ENCODE measurements at places on chromosomes 6 and 20.

GRCh38 chr6:105179244-105180065 is at the start of gene POPDC3:
Gene POPDC3 (minus strand): TSS chr6:105180014. CDS start chr6:105161909, 18,105 bp downstream.
- no peak for DNase-seq

GRCh38 chr6:30211899-30212298 is 1.3 kb downstream of the TRIM26 start:
- no peak for DNase-seq

GRCh38 chr20:37379967-37380828 is 34.3 kb downstream of the SRC start:
- DNase-seq = no peak

DNA sequence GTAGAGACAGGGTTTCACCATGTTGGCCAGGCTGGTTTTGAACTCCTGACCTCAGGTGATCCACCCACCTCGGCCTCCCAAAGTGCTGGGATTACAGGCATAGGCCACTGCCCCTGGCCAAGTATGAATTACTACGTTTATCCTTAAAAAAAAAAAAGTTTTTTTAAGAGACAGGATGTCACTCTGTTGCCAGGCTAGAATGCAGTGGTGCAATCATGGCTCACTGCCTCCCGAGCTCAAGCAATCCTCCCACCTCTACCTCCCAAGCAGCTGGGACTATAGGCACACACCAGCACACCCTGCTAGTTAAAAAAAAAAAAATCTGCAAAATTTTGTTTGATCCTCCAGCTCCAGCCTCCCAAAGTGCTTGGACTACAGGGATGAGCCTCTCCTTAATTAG is 23.1 kb downstream of the IYD start:
- no peak for DNase-seq

- DNase-seq = no peak
Observed at GRCh38 chr20:36491901-36492617, 49.3 kb upstream of the MYL9 start.

GRCh38 chr20:37365760-37366638 is 20.1 kb downstream of the SRC start:
- DNase-seq = no peak

DNA sequence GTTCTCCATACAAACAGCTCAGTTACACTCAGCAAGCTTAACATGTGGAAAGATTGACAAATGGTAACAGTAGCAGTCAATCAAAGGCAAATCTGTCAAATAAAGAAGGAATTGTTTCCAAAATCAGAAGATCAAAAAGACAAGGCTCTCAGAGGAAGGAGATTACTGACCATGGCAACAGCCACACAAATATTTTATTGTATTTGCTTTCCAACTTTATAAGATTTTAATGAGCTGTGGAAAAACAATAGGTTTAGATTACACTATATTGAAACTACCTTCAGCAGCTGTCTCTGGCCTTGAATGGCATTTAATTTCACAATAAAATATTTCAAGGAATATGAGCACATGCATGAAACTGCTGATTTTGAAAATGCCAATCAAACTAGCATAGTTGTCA is 1143.9 kb upstream of the GJE1 start:
- no peak for DNase-seq

DNA sequence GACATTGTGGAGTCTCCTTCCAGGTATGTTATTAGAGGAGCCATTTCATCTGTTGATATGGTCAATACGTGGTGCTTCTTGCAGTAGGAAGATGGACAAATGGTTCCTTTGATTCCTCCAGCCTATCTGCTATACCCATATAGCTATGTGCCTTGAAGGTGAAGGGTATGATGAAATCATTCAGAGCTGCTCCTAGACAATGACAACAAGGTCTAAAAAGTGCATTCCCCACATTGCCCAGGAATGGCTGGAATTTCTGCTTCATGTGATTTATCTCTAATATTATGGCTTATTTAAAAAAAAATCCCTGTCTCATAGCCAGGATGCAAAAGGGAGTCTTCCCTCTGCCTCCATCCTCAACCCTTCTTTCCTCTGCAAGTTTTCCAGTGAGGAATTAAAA is 14.1 kb downstream of the DAAM2 start:
- no peak for DNase-seq

Measured in stimulated activated CD4-positive, alpha-beta T cell treated with anti-CD3 and anti-CD28 coated beads, Interleukin-1b, Interleukin-23, amount 100 ng/mL, for 1 hour (primary cell).